Right renal pelvis (tissue), 4 donors: ENCODE measurements at places on chromosomes 7 and 10. TPM values are rescaled to one million over a fixed set of nuclear protein-coding genes. Genes with fewer than 3 reads are reported as not detected.

GRCh38 chr7:22696541-22697228, 30.3 kb upstream of the IL6 start:
- DNase-seq = no peak

DNA sequence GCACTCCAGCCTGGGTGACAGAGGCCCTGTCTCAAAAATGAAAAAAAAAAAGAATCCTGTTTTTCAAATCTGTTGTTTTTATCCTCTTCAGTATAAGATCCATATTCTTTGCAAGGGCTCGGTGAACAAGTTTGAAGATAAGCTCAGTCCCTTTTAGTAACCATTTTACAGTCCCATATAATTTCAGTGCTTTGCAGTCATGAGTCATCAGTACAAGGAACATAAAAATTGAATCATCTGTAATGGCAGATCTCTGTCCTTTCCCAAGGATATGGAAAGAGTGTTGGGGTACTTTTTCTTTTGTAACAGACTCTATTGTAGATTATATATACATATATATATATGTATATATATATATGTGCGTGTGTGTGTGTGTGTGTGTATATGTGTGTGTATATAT, 52.2 kb upstream of the ZPBP start:
- no peak for DNase-seq

GRCh38 chr10:59823751-59824150, 70.5 kb upstream of the MRLN start:
- no peak for DNase-seq

- peak; percentile 16 for DNase-seq
Observed at GRCh38 chr10:125344573-125345171, 184.3 kb upstream of the CTBP2 start.

DNA sequence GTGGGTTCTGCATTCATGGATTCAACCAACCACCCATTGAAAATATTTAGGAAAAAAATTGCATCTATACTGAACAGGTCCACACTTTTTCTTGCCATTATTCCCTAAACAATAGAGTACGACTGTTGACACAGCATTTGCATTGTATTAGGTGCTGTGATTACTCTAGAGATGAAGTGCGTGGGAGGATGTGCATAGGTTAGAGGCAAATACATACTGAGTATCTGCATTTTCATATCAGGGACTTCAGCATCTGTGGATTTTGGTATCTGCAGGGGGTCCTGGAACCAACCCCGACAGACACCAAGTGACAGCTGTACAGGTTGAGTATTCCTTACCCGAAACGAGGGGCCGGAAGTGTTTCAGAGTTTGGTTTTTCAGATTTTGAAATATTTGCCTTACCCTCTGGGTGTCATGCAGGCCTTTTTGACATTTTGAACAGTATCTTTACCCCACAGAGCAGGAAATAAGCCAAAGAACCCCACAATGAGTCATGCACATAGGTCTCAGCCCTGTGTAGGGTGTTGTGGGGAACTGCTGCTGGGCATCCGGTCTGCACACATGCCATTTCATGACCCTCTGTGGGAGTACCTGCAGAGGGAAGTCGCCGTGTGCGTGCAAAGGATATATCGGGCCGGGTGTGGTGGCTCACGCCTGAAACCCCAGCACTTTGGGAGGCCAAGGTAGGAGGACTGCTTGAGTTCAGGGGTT, 14.5 kb downstream of the NUDT5 start:
- DNase-seq = no peak

- no peak for DNase-seq
Observed at GRCh38 chr10:30166929-30167328, 107.5 kb upstream of the JCAD start.

GRCh38 chr7:134865001-134865845, 85.8 kb downstream of the CALD1 start:
- DNase-seq = no peak

GRCh38 chr7:51290304-51290637, 26.3 kb downstream of the COBL start:
- no peak for DNase-seq

DNA sequence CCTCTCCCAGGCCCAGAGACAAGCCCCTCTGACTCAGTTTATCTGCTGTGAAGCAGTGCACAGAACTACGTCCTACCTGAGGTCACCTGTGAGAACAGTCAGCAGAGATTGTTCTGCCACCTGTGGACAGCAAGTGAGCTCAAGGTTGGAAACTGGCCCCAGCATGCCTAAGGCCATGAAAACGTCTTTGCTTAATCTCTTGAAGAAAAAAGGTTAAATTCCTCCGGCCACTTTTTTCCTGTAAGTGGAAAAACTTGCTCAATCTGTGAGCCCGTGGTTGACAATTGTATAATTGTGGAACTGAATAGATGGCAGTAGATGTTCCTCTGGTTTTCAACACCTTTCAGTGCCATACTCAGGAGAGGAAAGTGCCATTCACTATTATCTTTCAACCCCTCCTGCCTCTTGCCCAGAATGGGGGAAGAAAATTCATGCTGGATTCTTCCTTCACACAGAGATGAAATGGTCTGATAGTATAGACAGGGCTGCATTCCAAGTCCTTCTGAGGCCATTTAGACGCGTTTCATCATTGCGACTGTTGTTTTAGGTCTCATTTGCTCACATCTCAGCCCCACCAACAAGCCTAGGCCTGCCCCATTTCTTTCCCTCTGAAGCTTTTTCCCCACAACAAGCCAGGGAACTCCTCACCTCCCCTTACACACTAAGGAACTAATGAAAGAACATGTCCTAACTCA, 292.9 kb downstream of the FZD1 start:
- no peak for DNase-seq

- DNase-seq = no peak
Observed at GRCh38 chr10:132388891-132389432, 8.0 kb upstream of the PWWP2B start.

- no peak for DNase-seq
Observed at GRCh38 chr10:28913436-28914237, 236.3 kb downstream of the BAMBI start.

GRCh38 chr7:1290026-1290678, 57.5 kb downstream of the UNCX start:
- DNase-seq = peak; percentile 40

GRCh38 chr7:67805921-67806471, 809.4 kb downstream of the TYW1 start:
- DNase-seq = no peak

DNA sequence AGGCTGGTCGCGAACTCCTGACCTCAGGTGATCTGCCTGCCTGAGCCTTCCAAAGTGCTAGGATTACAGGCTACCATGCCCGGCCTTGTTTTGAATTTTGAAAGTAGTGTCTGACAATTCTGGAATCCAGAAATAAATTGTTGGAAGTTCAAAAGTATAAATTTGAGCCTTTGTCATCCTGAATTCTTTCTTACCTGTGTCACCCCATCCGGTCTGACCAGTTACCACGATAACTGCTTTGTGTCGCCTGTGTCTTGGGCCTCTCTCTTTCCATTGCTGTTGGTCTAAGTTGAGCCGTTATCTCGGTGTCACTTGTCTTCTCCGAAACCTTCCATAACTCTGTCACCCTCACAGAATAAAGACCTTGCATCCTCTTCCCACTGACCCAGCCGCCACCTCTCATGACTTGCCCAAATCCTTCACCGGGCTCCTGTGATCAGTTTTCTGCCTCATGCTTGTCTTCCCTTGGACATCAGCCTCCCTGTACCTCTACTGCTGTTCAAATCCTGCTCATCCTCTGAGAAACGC, 18.6 kb downstream of the CUL1 start:
- no peak for DNase-seq

DNA sequence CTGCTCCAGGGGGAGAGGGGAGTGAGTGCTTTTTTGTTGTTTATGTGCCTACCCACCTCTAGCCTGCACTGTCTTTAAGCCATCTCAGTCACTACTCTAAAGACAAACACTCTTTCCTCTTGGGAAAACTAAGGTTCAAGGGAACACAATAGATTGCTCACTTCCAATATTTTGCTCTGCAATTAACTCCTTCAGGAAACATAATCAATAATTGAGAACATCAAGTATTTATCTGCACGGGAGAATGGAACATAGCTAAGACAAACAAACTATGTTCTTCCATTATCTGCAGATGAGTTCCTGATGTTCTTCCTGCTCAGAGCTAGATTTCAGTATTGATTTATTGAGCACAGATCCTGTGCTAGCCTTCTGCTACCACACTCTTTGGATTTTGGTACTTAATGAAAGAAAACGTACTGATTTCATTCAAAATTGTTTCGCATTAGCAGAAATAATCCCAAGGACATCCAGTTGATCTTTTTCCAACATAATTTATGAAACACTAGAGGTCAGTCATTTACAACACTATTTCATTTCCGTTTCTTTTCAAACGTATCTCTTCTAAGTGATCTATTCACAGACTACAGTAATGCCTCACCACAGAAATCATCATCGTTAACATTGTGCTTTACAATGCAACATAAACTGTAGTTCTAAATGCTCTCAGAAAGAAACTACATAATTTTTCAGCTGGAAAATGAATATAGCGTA, 8.3 kb downstream of the NEBL start:
- DNase-seq = no peak

DNA sequence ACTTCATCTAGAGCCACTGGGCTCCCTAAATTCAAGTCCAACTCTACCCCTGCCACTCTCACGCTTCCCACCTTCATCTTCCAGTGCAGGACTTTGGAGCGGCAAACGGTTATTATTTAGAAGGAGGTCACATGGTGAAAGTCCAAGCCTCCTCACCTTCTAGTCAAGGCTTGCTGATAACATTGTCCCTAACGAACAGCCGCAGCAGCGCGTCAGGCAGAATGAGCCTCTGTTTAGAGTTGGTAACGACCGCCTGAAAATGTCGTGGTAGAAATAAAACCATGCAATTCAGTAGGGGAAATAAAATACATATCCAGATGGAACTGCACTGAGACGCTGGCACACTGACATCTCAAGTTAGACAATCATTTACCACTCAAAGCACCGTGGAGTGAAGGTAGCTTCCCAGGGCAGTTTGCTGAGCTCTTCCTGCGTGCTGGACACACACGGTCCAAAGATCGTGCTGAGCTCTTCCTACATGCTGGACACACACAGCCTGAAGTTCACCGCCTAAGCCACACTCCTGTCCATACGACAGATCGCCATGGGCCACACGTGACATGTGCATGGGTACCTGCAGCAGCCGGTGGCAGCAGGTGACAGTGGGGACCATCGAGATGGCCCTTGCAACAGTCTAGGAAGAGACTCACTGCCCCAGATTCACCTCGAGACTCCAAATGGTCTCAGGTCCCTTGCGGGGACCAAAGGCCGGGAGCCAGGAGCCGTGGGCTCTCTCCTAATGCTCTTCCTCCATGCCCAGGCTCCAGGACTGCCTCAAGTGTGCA, 323.5 kb downstream of the PTPRN2 start:
- DNase-seq = no peak

DNA sequence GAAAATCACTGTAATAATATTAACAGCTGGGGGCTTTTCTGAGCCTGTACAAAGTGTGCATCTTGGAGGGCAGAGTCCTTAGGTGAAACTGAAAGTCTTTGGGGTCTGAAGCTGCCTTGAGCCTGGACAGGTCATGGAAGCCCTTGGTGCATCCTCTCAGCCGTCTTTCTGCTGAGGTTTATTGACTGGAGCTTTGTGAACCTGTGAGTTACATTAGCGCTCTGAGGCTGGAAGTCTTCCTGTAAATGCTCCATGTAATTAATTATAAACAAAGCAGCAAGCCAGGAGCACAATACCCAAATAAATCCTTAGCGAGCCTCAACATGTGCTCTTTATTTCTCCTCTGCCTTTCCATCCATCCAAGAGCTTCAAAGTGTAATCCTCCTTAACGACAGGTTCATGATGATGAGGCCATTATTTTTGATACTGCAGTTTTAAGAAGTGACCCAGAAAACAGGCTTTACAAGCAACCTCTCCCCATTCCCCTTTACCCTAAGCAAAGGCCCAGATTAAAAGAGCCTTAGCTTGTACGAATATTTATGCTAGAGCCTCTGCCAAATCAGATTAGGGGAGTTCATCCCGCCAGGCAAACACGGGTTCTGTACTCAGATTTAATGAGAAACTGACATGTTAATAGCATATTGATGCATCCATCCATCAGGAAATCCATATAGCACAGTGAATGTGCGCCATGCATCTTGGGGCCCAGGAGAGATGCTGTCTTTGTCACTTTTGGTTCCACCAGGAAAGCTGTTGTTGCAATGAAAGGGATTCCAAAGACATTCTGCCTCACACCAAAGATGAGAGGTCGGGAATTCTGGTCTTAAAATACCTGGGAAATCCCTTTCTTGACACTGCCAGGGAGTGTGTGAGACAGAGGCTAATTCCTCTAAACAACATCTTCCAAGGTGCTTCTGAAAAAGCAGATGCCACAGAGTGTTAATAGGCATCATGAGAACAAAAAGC, 118.1 kb downstream of the ANLN start:
- no peak for DNase-seq

GRCh38 chr10:14186245-14186644, 144.5 kb downstream of the FRMD4A start:
- DNase-seq = no peak

DNA sequence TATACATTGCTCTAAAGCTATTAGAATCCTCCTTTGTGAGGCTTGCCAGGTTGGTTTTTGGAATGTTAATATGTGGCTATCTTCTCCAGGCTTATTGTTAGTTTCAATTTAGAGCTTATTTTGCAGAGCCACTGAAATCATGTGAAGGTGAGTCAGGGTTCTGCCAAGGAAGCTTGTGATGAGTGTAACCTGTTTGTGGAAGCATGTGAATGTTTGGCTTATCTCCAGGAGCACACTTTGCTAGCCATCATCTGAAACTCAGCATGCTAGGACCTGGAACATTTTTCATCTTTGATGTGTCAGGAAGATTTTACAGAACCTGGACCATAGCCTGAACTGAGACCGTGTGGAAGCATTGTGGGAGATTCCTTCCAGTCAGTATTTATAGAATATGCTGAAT, 197.3 kb downstream of the PPP1R9A start:
- no peak for DNase-seq

DNA sequence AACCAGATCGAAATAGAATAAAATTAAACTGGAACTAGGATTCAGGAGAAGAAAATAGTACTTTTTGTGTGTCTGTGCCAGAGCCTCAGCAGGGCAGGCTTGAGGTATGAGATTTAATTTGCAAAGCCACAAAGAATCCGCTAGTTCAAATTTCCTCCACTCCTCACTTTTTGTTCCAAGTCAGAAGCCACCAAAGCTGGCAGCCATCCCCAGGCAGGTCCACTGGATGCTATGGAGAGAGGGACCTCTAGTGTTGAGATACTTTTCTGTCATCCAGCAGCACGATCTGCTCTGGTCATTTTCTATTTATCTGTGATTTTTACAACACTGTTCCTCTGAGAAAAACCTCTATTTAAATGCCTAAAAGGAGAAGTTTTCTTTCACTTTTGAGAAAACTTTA, 147.9 kb upstream of the FRMD4A start:
- DNase-seq = peak; percentile 56

The TFPI2 gene
- 16.6 TPM for polyA plus RNA-seq

The VIPR2 gene
- polyA plus RNA-seq = 3.0 TPM

The NODAL gene
- 0.17 TPM for polyA plus RNA-seq

The CALHM2 gene
- 15.0 TPM for polyA plus RNA-seq

The PRRT4 gene
- polyA plus RNA-seq = 1.1 TPM

The IFIT2 gene
- 9.8 TPM for polyA plus RNA-seq
